ENCODE measurements at places on chromosomes 3 and 15.

- DNase-seq, result no peak
Observed at GRCh38 chr15:77186594-77187011, 115.7 kb upstream of the TSPAN3 start.

GRCh38 chr3:166282931-166283330 lies 445.7 kb upstream of the BCHE start:
- DNase-seq, result no peak

GRCh38 chr3:46286947-46287565 lies 44.8 kb downstream of the CCR3 start:
- no peak for DNase-seq

DNA sequence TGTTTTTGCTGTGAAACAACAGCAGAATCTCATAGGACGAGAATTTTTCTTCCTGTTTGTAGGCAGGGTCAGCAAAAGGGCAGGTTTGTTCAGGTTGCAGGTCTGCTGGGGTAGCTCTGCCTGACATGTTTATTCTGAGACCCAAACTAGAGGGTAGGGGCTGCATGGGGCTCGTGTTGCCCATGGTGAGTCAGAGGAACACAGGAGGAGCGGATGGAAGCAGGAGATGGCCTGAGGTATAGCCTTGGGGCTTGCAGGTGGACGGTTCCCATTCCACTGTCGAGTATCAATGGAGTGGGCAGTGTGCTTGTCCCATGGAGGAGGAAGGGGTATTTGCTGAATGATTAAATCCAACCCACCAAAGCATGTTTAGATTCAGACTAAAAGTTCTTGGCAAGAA lies 138.9 kb downstream of the APBA2 start:
- DNase-seq, result peak; percentile 47

DNA sequence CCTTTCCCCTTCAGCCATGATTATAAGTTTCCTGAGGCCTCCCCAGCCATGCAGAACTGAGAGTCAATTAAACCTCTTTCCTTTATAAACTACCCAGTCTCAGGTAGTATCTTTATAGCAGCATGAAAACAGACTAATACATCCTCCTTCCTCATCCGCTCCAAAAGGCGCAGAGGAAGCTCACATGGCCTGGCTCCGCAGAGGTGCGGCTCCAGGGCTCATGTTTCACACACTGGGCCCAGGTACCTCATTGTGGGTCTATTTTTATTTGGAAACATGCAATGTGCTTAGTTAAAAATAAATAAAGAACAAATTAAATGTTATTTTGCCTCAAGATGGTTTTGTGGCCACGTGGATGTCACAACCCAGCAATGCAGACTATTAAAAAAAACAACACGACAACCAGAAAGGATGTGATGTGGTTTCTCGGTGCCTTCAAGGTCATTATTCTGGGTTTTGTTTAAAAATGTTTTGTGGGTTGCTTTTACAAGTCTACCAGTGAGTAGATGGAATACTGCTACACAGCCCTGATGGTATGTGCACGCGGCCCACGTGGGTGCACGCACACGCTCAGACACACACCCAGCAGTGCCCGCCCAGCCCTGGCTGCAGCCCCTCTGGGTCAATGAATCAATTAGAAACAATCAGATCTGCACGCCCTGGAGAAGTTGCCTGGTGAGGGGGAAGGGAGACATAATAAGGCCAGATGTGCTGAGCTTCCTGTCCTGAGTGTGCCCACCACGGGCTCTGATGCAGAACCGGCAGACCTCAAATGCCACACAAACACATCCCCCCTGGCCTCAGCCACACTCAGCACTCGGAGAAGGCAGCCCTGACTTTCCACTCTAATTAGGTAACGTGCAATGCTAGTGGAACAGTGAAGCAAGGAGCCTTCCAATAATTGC lies 140.1 kb downstream of the ADAMTS17 start:
- no peak for DNase-seq

All from NCI-H2081 treated with DMSO at 0.1 percent for 48 hours (cell line).